ENCODE measurements at places on chromosomes 1 and 21. TPM values are rescaled to one million over a fixed set of nuclear protein-coding genes. Genes with fewer than 3 reads are reported as not detected.

Gene TNFAIP8L2
- total RNA-seq = 1.4 TPM

Gene MAP3K21
- total RNA-seq = 0.50 TPM

Gene CYYR1
- total RNA-seq = 27.5 TPM

Gene AURKAIP1
- 268 TPM for total RNA-seq

Gene SSR2
- total RNA-seq = 75.8 TPM

Gene PLA2G2F
- total RNA-seq = not detected

Gene RGS8
- total RNA-seq = not detected

Gene CNR2
- total RNA-seq = not detected

Gene CLDN17
- total RNA-seq = not detected

Gene CFHR3
- not detected for total RNA-seq

Gene ZDHHC18
- 18.1 TPM for total RNA-seq

Gene TMEM200B
- total RNA-seq = 1.5 TPM

Gene PPIAL4G
- not detected for total RNA-seq

Gene PGBD5
- total RNA-seq = 16.1 TPM

Data from left ventricle myocardium superior (tissue), 1 donor.